ENCODE measurements at places on chromosomes 6 and 20. TPM values are rescaled to one million over a fixed set of nuclear protein-coding genes. Genes with fewer than 3 reads are reported as not detected.

DNA sequence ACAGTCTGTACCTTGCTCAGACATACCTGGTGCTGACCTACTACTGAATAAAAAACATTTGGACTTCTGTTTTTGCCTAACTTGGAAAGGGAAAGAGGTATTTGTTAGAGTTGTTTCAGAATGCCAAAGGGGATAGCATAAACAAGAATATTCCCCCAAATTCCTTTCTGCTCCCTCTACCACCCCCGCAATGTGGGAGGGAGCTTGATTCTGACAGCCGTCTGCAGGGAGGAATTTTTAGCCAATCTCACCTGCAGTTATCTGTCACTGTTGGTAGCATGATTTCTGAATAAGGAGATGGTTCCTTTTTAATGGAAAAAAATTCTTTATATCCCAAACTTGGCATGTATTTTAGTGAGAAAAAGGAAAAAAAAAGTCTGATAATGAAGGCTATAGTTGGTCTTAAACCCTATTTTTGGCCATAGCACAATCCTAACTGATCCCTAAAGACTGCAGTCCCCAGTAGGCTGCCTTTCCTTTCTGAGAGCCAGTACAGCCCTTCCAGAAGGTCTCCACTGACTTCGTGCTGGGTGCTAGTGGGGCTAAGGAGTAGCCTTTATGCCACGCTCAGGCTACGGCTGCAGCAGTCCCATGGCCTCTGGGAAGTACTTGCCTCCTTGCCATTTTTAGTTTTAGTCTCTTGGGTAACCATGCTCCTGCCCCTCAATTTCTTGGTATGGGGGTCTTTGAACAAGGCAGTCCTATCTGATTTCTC lies 13.6 kb upstream of the PDE7B start:
- no peak for DNase-seq

- no peak for DNase-seq
These were observed 124.7 kb upstream of the GPR6 start for GRCh38 chr6:109853426-109853825.

- DNase-seq, result no peak
These were observed 12.0 kb downstream of the DLGAP4 start for GRCh38 chr20:36318166-36318565.

- no peak for DNase-seq
These were observed 27.1 kb downstream of the PTGIS start for GRCh38 chr20:49540687-49541435.

DNA sequence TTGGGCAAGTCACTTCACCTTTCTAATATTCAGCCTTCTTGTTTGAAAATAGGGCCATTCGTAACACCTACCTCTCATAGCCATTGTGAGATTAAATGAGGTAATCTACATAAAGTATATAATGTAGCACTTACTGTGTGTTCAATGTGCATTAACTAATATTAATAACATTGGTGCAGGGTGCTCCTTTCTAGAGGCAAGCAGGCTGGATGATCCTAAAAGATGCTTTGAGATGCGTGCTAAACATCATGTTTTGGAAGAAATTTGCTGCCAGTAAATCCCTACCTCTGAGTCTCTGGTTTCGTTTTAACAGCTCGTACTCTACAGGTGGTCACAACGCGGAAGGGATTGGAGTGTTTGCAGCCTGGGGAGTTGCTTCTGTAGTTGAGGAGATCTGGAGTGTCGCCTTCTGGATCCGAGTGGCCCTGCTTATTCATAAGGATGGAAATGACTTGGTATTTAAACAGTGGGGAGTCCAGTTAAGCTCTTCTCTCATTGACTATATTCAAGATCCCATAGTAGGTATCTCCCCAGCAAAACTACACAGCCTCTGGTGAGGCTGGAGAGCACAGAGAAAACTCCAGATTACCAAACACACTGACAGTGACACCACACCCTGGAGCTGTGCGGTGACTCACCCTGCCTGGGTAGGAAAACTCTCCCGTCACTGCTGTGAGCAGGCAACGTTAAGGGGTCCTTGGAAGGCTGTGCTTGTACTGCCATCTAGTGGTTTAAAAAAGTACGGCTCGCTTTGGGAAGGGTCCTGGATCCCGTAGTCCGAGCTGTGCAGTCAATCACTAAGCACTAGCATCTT lies 107.9 kb downstream of the MAP3K7 start:
- DNase-seq, result peak; percentile 67

DNA sequence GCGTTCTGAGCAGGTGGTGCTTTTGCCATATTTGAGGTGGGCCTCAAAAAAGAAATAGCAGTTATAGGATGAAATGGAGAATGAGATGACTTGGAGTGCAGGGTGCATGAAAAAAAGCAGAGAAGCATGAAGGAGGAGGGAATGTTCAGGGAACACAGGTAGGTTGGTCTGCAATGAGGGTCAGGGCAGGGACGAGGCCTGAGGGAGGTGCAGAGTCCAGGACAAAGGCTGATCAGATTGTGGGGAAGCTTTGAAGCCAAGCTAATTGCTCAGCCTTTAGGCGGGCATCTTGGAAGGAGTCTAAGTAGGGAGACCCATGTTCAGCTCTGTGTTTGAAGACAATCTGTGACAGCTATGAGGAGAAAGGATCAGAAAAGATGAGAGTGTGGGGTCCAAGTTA lies 12.0 kb downstream of the TRAM2 start:
- no peak for DNase-seq

DNA sequence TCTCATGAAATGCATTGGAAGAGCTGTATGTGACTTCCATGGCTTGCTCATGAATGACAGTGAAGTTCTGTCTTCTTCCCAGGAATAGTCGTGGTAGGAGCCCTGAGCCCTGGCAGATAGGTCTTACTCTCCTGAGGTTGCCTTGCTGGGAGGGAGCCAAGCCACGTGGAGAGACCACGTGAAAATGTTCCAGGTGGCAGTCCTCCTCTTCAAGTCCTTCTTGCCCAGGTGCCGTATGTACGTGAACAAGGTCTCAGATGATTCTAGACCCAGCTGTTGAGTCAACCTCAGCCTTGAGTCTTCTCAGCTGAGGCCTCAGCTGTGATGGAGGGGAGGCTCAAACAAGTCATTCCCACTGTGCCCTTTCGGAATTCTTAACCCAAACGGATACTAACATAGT lies 192.4 kb upstream of the PRDM1 start:
- no peak for DNase-seq

- DNase-seq, result no peak
These were observed 102.1 kb downstream of the FLRT3 start for GRCh38 chr20:14235355-14235754.

- DNase-seq, result peak; percentile 47
These were observed 44.0 kb downstream of the SMPDL3A start for GRCh38 chr6:122833021-122833491.

DNA sequence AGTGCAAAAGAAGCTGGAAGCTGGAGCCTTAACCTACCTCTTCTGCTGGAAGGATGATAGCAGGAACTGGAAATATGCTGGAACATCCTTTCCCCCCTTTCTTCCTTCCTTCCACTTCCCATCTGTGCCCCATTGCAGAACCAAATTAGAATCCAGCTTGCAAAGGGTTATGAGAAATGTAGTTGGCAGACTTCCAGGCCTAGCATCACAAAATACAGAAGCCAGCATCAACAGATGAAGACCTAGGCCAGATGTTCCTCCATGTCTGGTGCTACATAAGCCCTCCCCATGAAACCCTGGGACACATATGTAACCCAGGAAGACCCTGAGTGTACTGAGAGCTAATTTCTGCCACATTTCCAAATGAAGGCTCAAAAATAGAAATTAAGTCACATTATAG lies 40.0 kb upstream of the TFAP2B start:
- no peak for DNase-seq

- no peak for DNase-seq
These were observed 181.9 kb downstream of the GMDS start for GRCh38 chr6:2063547-2063946.

DNA sequence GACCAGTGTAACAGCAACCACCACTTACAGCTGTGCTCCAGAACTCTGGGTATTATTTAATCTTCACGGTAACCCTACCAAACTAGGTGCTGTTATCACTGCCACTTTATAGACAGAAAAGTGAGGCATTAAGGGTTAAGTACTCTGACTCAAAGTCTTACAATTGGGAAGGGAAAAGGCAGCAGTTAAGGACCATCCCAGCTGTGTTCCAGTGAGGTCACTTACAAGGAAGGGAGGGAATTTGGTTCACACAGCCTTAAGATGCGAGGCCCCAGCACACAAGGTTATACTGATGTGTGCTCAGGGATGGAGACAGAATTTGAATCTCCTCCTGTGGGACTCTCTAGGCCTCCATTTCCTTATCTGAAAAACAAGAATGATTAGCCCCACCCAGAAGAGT lies 46.7 kb downstream of the TRERF1 start:
- DNase-seq, result no peak

- no peak for DNase-seq
These were observed 45.5 kb upstream of the RNF146 start for GRCh38 chr6:127221201-127221600.

DNA sequence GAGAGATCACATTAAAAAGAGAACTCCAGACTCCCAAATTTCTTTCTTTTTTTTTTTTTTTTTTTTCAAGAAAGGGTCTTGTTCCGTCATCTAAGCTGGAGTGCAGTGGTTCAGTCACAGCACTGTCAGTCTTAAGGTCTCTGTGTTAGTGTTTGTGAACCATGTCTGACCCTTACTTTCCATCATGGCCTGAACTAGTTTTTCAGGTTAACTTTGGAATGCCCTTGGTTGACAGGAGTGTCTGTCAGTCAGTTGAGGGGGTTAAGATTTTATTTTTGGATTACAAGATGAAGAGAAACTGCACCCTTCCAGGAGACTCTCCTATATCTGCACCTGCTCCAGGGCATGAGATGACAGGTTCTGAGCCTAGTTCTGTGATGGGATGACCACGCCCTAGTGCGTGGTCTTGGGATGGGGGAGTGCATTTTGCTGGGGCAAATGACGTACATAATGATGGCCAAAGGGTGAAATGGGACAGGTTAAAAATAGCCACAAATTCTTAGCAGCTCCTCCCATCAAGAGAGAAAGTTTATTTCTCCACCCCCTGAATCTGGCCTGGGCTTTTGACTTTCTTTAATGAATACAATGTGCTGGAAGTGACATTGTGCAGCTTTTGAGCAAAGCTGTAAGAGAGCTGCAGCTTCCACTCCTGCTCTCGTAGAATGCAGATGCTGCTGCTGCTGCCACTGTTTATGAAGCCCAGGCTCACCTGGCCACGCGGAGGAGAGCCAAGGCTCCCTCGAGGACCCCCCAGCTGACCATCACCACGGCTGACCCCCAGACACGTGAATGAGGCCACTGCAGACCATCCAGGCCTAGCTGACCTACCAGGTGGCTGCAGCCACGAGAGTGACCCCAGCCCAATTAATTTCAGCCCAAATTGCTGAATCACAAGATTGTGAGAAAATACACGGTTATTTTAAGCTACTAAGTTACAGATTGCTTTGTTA lies 29.7 kb upstream of the FAM50B start:
- no peak for DNase-seq

DNA sequence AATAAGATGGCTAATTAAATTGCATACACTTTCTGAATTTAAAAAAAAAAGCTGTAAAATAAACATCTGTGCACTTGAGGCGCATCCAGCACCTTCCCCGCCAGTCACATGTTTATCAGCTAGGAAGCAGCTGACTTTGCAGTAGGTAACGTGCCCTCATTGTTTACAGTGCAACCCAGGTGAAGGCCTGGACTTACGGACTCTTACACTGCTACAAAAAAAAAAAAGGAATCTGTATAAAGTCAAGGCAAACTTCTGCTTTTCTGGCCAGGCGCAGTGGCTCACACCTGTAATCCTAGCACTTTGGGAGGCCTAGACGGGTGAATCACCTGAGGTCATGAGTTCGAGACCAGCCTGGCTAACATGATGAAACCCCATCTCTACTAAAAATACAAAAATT lies 327.8 kb downstream of the CDH4 start:
- DNase-seq, result no peak

DNA sequence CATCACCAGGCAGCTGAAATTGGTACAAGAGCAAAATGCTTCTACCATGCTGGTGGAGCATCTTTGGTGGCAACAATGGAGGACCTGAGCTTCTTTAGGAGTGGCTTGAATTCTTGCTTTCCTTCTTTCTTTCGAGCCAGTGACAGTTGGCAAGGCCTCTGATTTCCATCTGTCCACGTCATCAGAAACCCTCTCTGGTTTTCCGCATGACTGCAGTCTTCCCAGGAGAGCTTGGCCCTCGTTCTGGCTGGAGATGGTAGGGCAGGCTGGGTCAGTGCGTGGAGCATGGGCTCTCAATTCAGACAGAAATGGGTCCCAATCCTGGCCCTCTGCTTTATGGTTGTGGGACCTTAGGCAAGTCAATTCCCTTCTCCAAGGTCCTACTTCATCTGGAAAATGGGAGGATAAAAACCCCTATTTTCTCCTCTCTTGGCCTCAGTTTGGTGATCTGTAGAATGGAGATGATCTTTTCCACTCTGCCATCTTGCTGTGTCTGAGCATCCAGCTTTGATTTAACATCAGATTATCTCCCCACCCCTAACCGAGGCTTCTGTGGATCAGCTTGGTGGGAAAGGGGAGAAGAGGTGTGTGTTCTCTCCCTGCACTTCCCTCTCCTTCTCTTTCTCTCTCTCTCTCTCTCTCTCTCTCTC lies 3.6 kb upstream of the BPIFB1 start:
- no peak for DNase-seq

- DNase-seq, result no peak
These were observed 127.7 kb downstream of the VEGFA start for GRCh38 chr6:43897571-43898302.

- no peak for DNase-seq
These were observed 10.7 kb downstream of the SOD2 start for GRCh38 chr6:159682295-159682694.

GRCh38 chr6:116392132-116393013 lies 21.6 kb downstream of the DSE start:
- no peak for DNase-seq

- DNase-seq, result no peak
These were observed 13.2 kb upstream of the SERPINB9 start for GRCh38 chr6:2916158-2916925.

- no peak for DNase-seq
These were observed 4.5 kb downstream of the DSE start for GRCh38 chr6:116375262-116375661.

- DNase-seq, result no peak
These were observed 25.1 kb downstream of the GZF1 start for GRCh38 chr20:23387118-23387443.

- no peak for DNase-seq
These were observed 208.2 kb downstream of the THBS2 start for GRCh38 chr6:169045486-169045885.

DNA sequence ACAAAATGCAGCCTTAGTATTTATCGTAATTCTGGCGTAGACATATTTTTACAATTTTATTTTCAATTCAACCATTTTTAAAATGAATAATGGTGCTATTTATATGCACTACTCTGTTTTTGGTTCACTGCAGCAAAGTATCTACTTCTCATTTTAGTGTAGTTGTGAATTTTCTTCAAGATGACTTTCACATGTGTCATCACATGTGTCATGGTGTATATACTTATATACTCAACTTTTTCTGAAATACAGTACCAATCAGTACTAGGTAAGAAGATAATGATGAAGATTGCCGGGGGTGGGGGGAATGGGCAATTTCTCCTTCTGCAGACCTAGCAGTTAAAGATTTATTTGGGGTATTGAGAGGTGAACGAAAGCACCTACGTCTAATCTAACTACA lies 634.5 kb downstream of the PHF3 start:
- no peak for DNase-seq

- no peak for DNase-seq
These were observed 6.9 kb upstream of the RPS6KA2 start for GRCh38 chr6:166633732-166634535.

The CFB gene
- 13.0 TPM for polyA plus RNA-seq

The ANGPT4 gene
- 0.18 TPM for polyA plus RNA-seq

The TSHZ2 gene
- 14.1 TPM for polyA plus RNA-seq

The CCM2L gene
- 3.7 TPM for polyA plus RNA-seq

The SYCP2 gene
- polyA plus RNA-seq, result 8.3 TPM

The TPD52L1 gene
- 87.3 TPM for polyA plus RNA-seq

The SLA2 gene
- 0.34 TPM for polyA plus RNA-seq

The NRSN2 gene
- polyA plus RNA-seq, result 52.2 TPM

The RIPK1 gene
- polyA plus RNA-seq, result 27.7 TPM

The HLA-DQB2 gene
- polyA plus RNA-seq, result 1.0 TPM

Measured in left renal pelvis (tissue), 4 donors.